Stimulated activated CD4-positive, alpha-beta T cell treated with anti-CD3 and anti-CD28 coated beads, TNF-alpha, amount 100 ng/mL, for 4 hours (primary cell): ENCODE measurements at places on chromosomes 2 and 18.

DNA sequence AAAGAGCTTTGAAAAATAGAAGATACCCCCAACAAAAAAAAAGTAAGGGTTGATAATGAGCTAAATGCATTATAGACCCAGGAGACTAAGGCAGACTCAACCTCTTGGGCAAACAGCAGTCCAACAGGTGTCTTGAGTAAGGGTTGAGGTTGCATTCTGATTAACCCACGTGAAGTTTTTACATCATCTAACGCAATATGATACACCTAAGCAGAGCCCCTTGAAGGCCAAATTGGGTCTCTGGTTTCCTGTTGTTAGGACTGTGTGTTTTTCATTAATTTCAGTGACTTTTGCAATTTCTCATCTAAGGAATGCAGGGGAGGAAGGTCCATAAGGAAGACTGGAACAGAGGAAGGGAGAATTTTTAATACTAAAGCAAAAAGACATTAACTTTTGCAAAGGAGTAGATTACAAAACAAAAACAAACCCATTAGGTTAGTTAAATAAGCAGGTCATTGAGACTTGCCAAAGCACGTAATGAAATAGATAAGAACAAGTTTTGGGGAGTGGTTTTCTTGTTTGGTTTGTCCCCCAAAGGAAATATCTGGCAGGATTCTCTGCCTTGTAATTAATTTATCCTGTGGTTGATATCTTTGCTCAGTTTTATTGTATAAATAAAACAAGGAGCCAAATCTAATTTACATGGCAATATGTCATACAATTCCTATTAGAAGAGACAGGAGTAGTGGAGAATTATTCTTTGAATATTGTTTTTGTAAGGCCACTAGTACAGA is 244.3 kb downstream of the ETAA1 start:
- no peak for DNase-seq

GRCh38 chr2:152394326-152394725 is 59.4 kb downstream of the FMNL2 start:
- no peak for DNase-seq

GRCh38 chr2:202072226-202072625 is 829 bp upstream of the KIAA2012 start:
- no peak for DNase-seq

GRCh38 chr18:4412286-4412685 is 42.8 kb downstream of the DLGAP1 start:
- no peak for DNase-seq

DNA sequence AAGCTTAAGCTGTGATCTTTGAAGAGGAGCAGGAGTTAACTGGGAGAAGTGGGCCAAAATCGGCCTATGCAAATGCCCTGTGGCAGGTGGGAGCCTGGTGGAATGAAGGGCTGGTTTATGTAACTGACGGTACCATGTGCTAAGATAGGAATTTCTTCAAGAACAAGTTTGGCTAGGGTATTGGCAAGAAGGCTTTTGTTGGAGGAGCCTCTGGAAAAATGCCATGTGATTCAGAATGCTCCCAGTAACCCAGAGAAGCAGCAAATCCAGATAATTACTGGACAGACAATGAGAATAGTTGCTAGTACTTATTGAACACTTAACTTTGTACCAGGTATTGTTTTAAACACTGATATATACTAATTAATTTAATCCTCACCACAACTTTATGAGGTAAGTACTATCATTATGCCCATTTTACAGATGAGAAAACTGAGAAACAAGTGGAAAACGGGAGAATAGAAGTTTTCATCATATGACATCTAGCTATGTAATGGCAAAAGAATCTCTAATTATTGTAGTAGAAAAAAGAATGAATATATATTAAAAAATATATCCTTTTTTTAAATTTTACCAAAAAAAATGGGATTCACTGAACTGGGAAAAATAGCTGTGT is 9.1 kb upstream of the FAM124B start:
- no peak for DNase-seq

DNA sequence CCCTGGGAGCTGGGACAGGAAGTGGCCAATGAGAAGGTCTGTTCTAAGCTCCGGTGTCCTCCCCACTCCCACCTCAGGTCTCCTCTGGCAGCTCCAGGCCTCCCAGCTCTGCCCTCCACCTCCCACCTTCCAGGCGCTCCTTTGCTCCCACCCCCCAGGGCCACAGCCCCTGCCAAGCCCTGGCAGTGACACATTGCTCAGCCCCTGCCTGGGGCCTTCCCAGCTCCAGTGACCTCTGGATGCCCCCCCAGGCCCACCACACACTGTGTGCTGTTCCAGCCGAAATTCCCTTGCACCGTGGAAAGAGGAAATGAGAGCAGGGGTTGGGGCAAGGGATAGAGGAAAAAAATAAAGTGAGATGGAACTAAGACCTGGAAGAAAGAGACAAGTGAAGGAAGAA is 289.6 kb downstream of the CYP26B1 start:
- DNase-seq, result no peak

DNA sequence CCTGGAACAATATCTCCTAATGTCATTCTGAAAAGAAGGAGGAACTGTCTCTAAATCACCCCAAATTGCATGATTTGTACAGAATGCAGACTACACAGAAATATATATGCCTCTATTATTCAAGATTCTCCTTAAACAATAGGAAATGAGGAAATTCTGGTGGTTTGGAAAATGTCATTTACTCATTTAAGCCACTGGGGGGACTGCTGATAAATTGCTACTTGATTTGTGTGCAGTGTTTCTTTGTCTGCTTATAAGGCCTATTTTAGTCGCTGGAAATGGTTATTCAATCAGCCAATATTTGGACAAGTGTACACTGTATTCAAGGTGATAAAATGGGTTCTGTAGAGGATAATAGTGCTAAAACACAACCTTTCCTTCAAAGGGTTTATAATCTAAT is 801.9 kb upstream of the CELF4 start:
- no peak for DNase-seq

DNA sequence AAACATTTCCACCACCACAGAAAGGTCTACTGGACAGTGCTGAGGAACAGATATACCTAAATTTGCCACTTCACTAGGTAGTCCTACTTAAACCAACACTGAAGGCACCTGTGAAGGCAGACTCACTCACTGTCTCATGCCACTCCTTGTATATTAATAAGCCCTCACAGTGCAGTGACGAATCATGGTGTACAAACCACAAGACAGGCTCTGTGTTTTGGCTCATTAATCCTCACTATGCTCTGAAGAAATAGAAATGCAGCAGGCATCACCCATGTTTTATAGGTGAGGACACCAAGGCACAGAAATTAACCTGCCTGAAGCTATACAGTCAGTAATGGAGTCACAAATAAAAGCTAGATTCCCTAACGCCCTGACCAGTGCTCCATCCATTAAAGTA is 44.3 kb downstream of the BARD1 start:
- DNase-seq, result no peak

- DNase-seq, result no peak
Measured at GRCh38 chr18:42107287-42107686, 152.3 kb downstream of the PIK3C3 start.

- no peak for DNase-seq
Measured at GRCh38 chr2:201378496-201379397, 21.6 kb upstream of the FLACC1 start.

DNA sequence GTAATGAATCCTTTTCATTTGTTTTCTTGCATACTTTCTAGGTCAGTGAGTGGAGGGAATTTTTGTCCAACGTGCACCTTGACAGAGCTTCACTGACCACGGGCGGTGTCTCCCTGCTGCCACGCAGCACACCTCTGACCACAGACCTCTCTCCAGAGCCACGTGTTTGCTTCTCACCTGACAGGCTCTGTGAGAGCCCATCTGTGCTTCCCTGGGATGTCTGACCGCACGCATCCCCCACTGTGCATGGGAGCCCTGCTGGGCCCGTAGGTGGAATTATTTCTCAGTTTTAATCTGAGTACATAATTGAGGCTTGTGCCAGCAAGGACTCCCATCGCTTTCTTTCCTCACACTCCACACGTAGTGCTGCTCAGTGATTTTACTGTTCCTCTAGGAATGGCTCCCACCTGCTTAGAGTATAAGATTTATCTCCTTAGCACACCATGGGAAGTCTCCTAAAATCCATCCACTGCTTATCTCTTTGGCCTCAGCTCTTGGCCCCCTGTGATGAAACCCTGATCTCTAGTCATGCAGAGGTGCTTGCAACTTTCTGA is 482.6 kb downstream of the TSN start:
- DNase-seq, result no peak

- DNase-seq, result no peak
Measured at GRCh38 chr2:39362595-39362994, 74.5 kb downstream of the MAP4K3 start.

DNA sequence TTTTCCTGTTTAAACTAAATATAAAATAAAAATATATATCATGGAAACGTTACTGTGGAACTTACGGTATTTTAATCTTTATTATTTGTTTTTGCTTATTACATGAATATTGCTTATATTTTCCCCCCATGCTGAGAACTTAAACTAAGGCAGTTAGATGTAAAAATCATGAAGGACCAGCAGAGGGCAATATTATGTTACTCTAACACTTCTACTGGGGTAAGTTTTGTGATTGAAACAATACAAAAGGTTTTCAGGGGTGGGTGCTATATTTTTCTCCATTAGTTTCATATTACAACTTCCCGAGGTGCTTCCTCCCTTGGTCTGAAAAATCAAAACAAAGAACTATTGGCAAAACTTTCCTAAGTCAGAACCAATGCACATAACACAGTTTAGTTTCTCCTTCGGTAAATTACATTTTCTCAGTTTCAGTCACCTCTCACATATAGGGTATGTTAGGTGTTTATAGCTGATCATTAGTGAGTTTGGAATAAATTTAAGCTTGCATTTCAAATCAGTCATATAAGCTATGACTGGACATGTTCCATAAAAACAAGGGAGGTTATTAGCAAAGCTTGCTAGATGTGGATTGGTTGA is 54.8 kb downstream of the ZNF407 start:
- DNase-seq, result no peak

GRCh38 chr2:219079417-219079816 is 18.7 kb upstream of the IHH start:
- no peak for DNase-seq
